MCF 10A (cell line): ENCODE measurements at places on chromosomes 5 and 9.
A peak's percentile ranks its signal among the peaks of the same experiment; 100 is the strongest.

GRCh38 chr5:172361566-172362238 is 78.1 kb upstream of the UBTD2 start:
- DNase-seq: peak; percentile 100

- DNase-seq: peak; percentile 98
These were observed 106.6 kb upstream of the PITX1 start for GRCh38 chr5:135140446-135141204.

DNA sequence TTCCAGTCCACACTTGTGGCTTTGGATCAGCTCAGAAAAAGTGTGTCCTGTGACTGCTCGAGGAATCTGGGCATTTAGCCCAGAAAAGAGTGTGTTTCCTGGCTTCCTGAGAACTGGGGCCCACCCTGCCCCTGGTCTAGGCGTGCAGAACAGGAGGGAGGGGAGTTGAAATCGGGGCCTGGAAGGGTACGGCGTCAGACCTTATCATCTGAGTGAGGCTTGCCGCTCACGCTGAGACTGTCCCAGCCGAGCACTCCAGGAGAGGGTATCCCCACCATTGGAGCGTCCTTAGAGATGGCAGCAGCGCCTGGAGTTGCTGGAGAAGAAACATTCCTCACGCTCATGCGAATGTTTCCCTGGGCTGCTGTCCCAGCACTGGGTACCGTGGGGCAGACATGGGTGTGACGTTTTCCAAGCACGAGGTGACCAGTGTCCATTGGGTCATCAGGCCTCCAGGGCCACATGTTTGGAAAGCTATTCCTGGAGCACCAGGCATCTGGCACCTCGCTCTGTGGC is 22.5 kb downstream of the NEK6 start:
- DNase-seq: no peak

DNA sequence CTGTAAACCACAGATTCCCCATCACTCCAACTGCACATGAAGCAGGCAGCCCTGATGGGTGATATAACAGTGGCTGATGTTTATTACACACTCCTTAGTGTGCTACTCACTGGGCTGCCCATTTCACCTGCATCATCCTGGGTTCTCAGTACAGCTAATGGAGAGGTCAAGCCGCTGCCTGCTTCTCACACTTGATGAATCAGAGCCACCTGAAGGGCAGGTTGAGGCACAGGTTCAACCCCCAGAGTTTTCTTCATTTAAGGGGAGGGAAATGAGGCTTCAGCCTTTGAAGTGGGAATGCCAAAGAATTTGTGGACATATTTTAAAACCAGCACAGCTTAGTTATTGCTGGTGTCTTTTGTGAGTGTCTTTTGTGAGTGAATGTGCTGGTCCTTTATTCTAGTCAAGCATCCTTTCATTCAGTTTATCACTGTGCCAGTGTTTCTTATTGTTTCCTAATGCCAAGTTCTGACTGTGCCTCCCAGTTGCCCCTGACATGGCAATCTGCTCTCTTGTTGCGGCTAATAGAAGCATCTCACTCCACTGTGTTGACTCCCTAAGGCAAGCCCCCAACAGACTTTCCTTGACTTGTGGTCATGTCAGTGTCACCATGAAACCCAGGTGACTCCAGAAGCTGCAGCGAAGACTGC is 109.2 kb downstream of the FBXL7 start:
- no peak for DNase-seq

- DNase-seq: peak; percentile 68
These were observed 87.3 kb upstream of the GNAQ start for GRCh38 chr9:78118742-78119473.

DNA sequence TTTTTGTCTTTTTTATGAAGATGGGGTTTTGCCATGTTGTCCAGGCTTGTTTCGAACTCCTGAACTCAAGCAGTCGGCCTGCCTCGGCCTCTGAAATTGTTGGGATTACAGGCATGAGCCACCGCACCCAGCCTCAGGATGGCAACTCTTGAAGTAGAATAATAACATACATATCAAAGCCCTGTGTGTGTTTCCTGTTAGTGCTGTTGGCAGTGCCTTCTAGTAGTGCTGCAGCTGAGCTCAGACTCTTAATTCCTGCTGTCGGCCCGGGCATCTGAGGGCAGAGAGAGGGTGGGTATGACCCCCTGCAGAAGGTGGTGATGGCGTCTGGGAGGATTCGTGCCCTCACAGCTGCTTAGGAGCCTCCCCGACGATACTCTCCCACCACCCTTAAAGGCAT is 227.2 kb downstream of the PDZD2 start:
- DNase-seq: no peak

DNA sequence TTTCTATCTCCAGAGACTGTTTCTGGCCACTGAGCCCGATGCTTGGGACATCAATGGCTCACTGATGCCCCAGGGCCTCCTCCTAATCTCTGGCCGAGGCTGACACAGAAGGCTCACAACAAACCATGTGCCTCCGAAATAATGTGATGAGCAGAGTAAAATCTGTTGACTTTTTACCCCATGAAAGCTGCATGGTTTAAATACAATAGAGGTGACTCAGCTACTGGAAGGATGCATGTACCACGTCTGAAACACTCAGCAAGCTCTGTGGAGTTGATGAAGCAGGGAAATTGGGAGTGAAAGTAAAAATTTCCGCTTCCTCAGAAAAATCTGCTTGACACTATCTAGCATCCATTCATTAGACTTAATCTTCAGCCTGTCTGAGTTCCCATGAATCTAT is 111.1 kb upstream of the EQTN start:
- peak; percentile 31 for DNase-seq

DNA sequence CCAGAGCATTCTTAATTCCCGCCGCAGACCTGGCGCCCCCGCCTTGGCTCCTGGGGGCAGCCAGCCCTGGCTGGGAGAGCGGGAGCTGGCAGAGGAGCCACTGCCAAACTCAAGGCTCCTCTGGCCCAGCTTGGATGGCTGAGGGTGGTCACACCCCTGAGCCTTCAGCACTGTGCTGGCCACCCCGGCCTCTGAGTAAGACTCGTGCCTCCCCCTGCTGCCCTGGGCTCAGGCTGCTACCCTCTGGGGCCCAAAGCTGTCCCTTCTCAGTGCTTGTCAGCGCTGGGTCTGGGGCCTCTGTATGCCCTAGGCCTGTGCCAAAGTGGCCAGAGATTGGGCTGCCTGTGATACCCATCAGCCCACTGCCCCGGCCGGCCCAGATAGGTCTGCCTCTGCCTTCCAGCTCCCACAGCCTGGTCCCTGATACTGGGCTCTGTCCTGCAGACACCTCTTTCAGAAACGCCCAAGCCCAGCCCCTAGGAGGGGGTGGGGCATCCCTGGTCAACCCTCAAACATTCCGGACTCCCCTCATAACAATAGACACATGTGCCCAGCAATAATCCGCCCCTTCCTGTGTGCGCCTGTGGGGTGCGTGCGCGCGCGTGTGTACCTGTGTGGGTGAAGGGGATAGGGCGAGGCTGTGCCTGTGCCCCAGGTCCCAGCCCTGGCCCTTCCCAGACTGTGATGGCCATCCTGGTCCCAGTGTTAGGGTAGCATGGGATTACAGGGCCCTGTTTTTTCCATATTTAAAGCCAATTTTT is 4.4 kb upstream of the PRR7 start:
- DNase-seq: no peak

DNA sequence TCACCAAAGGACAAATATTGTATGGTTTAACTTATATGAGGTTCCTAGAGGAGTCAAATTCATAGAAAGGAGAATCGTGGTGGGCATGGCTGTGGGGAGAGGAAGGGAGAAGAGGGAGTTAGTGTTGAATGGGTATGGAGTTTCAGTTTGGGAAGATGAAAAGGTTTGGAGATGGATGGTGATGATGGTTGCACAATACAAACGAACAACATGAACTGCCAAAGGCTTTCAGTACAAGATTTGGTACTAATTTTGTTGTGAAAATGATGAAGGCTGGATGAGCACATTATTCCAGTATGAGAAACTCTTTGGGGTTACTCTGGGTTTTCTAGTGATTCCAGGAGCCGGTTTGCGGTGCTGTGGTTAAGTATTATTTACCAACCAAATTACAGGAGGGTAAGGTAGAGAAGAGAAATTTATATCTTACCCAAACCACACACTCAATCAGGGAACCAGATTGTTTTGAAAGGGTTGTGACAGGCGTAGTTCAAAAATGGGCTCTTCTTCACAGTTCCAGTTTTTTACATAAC is 112.0 kb upstream of the TBC1D2 start:
- no peak for DNase-seq

DNA sequence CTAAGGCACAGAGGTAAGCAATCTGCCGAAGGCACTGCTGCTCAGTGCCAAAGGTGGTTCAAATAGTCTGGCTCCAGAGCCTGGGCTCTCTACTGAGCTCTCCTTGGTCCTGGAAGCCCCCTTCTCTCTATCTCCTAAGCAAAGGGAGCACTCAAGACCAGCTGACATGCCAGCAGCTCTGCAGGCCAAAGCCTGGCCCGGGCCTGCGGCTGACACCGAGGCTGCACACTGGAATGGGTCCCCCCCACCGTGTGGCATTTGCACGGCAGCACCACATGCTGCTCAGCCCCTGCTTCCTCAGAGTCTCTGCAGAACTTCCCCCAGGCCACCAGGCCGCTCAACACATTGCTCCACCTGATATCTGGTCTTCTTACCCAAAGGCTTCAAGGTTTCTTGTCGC is 57.8 kb upstream of the GOLPH3 start:
- DNase-seq: no peak

GRCh38 chr5:76351176-76351575 is 51.9 kb upstream of the IQGAP2 start:
- DNase-seq: no peak
